ENCODE measurements at places on chromosomes 4 and X.

- no peak for DNase-seq
Observed at GRCh38 chr4:108700081-108700757, 49.8 kb downstream of the OSTC start.

DNA sequence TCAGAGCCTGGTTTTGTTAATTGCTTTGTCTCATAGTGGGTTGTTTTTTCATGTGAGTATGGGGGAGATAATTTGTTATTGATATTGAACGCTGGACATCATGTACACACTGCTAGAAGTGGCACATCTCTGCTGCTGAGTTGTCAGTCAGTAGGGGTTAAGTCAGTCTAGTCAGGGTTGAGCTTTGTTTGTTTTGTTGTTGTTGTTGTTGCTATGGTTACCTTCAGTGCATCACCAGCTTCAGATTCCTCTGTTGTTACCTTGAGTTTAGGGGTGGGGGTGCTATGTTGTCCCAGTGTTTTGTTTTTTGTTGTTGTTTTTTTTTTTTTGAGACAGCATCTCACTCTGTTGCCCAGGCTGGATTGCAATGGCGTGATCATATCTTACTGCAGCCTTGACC is 9.9 kb downstream of the YIPF6 start:
- no peak for DNase-seq

DNA sequence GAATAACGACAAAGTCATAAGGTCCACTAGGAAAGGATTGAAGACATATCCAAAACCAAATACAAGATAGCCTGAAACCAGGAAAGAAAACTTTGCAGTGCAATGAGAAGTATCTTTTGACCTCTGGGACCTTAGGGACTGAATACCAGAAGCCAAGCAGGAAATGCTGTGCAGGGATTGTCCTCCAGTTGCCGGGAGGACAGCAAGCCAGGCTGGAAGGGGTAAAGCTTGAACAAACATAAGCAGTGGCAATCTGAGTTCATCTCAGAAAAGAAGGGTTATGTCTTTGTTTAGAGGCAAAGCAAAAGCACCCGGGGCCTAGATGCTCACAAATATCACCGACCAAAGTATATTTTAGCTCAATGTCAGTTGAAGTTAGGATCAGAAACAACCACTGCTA is 55.3 kb upstream of the VCX start:
- no peak for DNase-seq

DNA sequence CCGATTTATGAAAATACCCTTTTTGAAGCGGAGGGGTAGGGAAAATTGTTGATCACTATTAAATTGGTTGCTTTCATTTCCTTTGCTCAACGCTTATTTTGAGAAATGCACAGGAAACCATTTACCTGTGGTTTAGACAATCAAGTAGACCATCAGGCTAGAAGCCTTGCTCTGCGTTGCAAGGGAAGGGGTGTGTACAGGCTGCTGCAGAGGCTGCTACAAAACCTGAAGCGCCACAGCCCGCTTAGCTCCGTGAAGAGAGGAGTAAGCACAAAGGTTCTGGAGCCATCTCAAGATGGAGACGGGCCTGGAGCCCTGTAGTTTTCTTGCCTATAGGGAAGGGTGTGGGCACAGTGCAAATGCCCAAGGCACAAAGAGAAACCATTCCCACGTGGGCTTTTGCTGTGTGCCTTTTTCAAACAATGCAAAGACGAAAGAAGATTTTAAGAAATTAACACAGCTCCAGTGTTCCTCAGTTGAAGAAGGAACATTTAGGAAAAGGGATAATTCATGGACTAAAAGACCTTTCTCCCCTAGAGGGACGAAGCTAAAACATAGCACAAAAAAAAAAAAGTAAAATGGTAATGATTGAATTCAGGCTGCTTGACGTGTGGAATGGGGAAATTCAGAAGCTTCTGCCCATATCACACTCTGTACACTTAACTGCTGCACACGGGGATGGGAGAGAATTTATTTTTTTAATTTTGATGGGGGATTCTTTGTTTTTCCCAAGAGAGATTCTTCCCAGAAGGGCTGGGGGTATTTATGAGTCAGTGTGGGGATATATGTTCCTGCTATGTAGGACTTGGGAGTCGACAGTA is 3.5 kb downstream of the TMSB4X start:
- peak; percentile 71 for DNase-seq

GRCh38 chr4:23388255-23388654 is 501.6 kb downstream of the PPARGC1A start:
- no peak for DNase-seq
